Stimulated activated CD4-positive, alpha-beta T cell treated with anti-CD3 and anti-CD28 coated beads, Interleukin-4, amount 100 ng/mL, for 1 hour (primary cell): ENCODE measurements at places on chromosomes 12 and 14.

DNA sequence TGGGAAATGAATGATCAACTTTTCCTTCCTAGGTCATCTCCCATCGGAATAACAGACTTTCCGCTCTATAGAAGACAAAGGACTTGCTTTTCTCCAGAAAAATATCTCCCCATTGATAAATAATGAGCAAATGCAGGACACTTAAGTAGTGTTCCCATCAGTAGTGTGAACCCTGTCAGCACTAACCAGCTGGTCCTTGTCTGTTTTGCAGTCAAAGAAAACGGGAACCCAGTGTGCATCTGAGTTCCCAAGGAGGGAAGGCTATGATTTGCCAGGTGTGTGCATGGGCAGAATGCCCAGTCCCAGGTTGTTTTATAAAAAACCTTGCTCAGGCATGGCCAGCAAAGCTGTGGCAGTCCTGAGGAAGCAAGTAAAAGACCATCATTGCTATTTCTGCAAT is 256.5 kb upstream of the HMGA2 start:
- DNase-seq = no peak

DNA sequence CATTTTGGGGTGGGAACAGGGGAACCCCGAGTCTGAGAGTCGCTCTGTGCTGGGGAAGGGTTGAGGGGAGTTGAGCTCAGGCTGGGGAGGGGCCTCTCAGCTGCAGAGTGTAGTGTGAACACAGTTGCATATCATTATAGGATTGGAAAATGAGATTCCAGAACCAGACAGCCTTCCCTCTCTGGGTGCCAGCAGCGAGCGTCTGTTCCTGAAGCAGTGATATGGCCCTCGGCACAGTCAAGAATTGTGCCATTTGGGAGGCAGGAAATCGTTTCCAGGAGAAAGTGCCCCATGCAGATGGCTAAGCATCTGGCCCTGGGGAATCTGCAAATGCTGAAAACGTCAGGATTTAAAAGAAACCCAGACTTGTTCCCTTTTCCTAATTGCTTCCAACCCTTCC is 70.4 kb upstream of the SFSWAP start:
- DNase-seq = no peak

GRCh38 chr14:20684662-20685456 is 499 bp downstream of the RNASE4 start:
- DNase-seq = no peak

- DNase-seq = peak; percentile 97
These were observed 31.9 kb downstream of the DAD1 start for GRCh38 chr14:22556990-22557623.

DNA sequence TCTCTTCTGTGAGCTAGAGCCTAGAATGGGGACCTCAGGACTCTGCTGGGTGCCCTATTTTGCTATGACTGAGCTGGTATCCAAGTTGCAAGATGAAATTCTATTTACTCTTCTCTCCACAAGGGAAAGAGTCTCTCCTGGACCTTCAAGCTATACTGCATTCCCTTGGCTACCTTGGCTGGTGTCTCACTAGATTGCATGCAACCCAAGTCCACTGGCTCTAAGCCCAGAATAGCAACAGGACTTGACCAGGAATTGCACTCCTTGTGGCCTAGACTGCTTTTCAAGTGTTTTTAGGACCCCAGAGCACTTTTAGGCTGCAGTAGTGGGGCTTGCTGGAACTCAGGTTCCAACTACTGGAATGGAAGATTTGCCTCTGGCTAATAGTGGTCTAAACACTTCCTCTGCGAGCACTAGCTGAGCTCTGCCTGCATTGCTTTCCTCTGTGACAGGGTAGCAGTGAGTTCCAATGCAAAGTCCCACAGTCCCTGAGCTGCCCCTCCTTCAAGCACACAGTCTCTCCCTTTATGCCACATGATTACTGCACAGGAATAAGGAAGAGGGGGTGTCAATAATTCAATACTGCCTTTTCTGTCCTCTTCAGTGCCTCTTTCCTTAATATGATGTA is 1009.1 kb upstream of the FLRT2 start:
- no peak for DNase-seq

DNA sequence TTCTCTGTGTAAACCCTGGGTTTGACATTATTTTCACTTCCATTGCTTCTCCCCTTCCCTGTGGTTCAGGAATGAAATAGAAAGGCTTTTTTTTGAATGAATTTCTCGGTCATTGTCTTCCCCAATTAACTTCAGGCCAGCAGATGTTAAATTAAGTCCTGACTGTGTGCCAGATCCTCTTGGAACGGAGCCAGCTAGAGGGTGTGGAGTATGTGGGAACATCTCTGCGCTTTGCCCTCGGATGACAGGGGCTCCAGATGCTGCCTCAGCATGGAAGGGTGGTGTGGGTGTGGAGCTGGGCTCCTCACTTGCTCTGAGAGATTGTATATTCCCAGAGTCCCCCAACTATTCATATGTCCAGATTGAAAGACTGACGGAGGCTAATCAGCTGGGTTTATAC is 13.1 kb downstream of the KRT85 start:
- DNase-seq = no peak

- no peak for DNase-seq
These were observed 199.5 kb downstream of the NUAK1 start for GRCh38 chr12:105939181-105939721.

DNA sequence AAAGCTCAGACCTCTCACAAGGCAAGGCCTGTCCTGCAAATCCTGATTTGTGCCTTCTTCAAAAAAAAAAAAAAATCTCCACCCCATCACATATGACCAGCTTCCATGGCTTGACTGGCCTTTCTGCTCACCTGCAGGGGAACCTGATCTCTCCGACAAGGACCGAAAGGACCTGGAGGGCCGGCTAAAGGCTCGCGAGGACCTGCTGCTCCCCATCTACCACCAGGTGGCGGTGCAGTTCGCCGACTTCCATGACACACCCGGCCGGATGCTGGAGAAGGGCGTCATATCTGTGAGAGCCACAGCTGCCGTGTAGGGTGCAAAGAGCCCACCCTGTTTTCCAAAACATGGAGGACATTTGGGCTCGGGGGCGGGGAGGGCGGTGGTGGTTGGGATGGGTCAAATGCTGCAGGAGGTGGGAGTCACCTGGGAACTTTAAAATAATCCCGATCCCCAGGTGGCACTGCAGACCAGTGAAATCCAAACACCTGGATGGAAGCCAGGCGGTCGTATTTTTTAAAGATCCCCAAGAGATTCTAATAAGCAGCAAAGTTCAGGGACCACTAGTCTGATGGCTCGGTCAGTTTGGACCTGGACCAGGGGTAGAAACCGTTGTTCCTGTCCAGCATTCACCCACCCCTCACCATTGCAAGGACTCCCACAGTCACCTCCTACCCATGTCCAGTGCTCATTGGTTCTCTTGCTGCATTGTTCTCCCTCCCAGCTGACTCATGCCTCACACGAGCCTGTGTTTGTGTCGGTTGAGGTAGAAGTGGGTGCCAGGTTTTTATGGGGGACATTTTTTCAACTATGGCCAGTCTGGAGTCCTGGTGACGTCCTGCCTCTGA is 44.8 kb downstream of the FOXN4 start:
- DNase-seq = peak; percentile 35

- no peak for DNase-seq
These were observed 37.5 kb upstream of the DDX11 start for GRCh38 chr12:31035967-31036665.

DNA sequence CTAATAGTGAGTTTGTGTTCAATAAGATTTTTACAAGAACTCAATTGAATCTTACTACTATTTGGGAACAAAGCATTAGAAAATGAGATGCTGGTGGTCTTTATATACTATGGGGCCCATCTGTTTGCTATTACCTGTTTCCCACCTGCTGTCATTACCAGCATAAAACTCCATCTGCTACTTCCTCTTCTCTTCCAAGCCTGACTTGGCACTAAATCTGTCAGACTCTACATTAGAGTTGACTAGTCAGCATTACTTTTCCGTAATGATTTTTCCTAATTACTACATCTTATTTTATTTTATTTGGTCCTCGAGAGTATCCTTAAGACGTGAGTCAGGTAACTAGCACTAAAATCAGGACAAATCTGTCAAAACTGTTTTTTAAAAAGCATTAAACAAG is 68.1 kb upstream of the KRR1 start:
- DNase-seq = no peak

DNA sequence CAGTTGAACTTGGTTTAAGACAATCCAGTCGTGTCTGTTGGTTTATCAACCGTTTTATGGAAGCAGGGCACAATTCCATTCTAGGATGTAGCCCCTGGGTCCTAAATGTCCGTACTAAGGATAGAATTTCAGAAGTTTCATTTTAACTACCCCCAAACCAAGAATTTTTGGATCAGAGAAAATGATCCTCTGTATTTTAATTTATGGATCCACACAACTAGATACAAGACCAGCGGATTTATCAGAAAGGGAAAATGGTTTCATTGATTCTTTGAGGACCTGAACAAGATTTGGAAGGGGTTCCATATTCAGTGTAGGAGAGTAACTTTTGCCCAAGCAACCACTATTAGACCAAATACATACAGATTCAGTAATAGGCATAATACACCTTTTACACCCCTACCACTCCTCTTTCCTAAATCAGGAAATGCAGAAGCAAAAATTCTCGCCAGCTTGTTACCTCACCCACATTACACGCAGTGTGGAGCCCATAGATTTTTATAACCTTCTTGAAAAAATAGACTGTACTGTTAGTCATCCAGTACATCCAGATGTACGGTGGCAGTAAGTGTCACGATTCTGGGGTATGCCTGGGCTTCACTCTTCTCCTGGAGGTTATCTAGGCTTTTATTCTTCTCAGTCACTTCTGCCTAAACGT is 1.4 kb upstream of the FBXL14 start:
- no peak for DNase-seq

- DNase-seq = no peak
These were observed 45.2 kb upstream of the BAZ1A start for GRCh38 chr14:34920339-34920738.

- no peak for DNase-seq
These were observed 325.0 kb upstream of the TBX3 start for GRCh38 chr12:115008929-115009328.

DNA sequence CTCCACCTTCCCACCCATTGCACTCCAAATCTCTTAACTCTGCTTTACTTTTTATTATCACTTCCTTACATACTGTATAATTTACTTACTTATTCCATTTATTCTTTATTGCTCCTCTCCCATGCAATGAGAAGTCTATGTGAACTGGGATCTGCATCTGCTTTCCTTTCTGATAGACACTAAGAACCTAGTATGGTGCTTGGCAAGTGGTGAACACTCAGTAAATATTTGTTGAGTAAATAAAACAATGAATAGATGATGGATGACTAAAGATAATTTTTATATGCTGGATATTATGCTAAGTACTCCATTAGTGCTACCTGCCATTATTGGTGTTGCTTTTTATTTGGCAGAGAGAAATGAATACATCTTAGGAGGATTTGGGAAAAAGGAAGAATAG is 151.0 kb downstream of the TPH2 start:
- DNase-seq = no peak

DNA sequence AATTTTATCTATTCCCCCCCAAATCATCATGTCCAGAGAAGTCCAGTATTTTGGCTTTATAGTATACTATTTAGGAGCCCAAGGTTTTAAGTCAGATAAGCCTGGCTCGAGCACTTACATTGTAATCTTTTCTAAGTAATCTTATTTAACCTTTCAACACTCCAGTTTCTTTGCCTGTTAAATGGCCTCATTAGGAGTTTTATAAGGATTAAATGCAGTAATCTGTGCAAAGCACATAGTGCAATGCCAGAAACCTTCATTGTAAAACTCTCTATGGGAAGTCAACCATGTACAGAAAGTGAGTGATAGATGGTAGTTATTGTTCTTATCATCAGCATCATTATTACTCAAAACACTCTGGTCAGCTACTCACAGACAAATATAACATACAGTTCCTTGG is 1330.4 kb downstream of the SLC16A7 start:
- DNase-seq = no peak

DNA sequence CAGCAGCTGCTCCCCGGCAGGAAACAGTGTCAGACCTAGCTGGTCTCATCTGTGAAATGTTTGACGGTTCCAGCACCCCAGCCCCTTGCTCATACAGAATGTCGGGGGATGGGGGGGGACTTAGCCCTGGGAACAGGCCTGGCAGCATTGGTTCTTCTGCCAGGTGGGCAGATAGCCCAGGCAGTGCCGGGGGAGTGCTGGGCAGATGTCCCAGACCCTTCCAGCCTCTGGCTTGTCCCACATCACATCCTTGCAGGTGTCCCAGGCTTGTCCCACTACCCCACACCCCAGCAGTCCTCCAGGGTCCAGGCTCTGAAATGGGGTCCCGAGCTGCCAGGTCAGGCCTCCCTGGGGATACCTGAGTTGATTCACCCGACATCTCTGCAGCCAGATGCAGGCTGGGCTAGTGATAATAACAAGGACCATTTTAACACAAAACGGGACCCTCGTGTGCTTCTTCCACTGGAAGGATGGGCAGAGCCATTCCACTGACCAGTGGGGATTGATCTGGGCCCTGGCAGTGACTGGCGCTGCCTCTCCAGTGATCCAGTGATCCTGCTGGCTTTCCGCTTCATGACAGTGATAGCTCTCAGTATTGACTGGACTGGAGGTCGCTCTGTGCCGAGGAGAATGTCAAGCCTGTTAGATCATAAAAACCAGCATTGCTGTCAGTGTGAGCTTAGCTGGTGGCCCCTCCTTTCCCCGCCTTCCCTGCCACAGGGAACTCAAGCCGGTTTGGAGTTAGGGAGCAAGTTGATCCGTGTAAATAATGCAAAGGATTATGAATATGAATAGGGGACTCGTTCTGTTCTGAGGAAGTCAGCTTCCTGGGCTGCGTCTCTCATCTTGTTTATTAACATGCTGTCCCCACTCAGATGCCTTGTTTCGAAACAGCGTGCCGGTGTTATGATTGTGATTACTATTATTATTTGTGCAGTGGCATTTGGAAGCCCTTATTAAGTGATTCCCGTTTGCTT is 180.6 kb downstream of the AACS start:
- no peak for DNase-seq

DNA sequence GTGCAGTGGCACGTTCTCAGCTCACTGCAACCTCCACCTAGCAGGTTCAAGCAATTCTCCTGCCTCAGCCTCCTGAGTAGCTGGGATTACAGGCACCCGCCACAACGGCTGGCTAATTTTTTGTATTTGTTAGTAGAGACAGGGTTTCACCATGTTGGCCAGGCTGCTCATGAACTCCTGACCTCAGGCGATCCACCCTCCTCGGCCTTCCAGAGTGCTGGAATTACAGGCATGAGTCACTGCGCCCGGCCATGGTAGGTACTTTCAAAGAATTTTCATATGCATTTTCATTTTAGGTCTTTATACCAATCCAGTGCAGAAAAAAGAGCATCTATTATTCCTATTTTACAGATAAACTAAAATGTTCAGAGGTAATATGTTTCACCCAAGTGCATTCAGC is 411.3 kb upstream of the USP15 start:
- no peak for DNase-seq

- DNase-seq = no peak
These were observed 36.8 kb downstream of the ZFP36L1 start for GRCh38 chr14:68756000-68756481.

- DNase-seq = no peak
These were observed 23.1 kb downstream of the CATSPERB start for GRCh38 chr14:91708795-91709194.
